SK-N-SH (cell line): ENCODE measurements at places on chromosomes 2 and 18. TPM values are rescaled to one million over a fixed set of nuclear protein-coding genes. Genes with fewer than 3 reads are reported as not detected.

DNA sequence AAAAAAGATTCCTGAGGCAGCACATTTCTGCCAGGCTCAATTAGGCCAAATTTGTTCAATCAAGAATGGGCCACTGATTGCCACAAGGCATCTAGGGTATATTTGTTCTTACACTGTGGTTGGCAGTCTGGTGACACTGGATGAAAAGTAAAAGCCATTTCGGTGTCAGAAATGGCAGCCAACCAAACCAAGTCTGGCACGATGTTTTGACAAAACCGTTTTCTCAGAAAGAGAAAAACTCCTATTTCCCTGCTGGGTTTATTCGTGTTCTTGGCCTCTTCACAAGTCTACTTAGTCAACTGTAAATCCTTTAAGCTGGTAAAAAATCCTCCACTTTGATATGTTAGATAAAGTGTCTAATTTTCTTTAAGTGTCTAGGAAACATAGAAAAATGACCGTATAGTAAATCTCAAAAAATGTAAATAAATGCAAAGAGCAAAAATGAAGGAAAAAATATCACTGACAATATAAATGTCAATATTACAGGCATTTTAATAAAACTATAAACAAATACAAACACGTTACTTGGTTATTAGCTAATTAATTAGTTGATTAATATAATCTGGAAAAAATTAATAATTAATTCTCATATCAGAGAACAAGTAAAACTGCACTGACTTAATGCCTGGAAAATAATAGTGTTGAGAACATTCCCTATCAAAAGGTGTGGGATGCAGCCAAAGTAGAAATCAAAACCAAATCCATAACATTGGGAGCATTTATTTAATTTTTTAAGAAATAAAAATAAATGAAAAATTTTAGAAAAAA, 182.0 kb upstream of the ZNF804A start:
- H3K27me3 ChIP-seq, result no peaks in the 10 kb centered on the region
- H3K4me1 ChIP-seq, result no peaks in the 10 kb centered on the region
- no peak overlapping the region for H3K4me3 ChIP-seq
- no peak for DNase-seq

- H3K4me1 ChIP-seq, result peaks cover 2% of the 10 kb centered on the region
- no peak overlapping the region for H3K27ac ChIP-seq
- no peak overlapping the region for H3K4me3 ChIP-seq
These were observed 1036.5 kb upstream of the FANCL start for GRCh38 chr2:59277671-59278070.

GRCh38 chr2:71923887-71924533, 223.7 kb downstream of the CYP26B1 start:
- no peak overlapping the region for H3K4me3 ChIP-seq
- H3K27ac ChIP-seq, result no peak overlapping the region
- no peaks in the 10 kb centered on the region for H3K27me3 ChIP-seq
- peak; percentile 73 for DNase-seq

DNA sequence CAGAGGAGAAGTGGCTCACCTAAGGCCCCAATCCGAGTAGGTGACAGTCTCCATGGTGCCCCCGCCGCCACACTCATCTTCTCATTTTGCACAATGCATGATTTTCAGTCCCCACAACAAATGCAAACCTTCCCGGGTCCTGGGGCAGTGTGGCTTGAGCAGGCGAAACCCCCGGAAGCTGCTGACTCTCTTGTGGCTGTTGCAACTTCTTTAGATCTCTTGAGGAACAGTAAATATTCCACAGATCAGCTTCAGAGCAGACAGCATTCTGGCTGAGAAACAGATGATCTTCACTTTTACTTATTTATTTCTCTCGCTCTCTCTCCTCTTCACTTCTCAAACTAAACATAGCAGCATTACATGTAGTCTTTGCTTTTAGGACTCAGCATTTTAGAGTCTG, 51.9 kb downstream of the ASAP2 start:
- DNase-seq, result no peak
- peak overlapping the region; percentile 81; the same call in 1 of the 2 replicates for H3K27ac ChIP-seq
- no peaks in the 10 kb centered on the region for H3K36me3 ChIP-seq
- no peak overlapping the region for H3K4me3 ChIP-seq
- H3K27me3 ChIP-seq, result no peaks in the 10 kb centered on the region

GRCh38 chr2:30990176-30990575, 148.1 kb downstream of the GALNT14 start:
- H3K36me3 ChIP-seq, result no peaks in the 10 kb centered on the region
- peak; percentile 42 for DNase-seq
- H3K4me1 ChIP-seq, result no peaks in the 10 kb centered on the region
- H3K27ac ChIP-seq, result peak overlapping the region; percentile 72

GRCh38 chr2:205682239-205682970, at the start of gene NRP2:
Gene NRP2 (plus strand): TSS chr2:205682501. CDS start chr2:205683291, 790 bp downstream.
- H3K27ac ChIP-seq, result peak within 1 kb of the TSS; percentile 72
- no peaks in the 10 kb centered on the region for H3K27me3 ChIP-seq
- H3K4me1 ChIP-seq, result peaks cover 45% of the 10 kb centered on the region
- peak within 1 kb of the TSS; percentile 71 for H3K4me3 ChIP-seq
- peak; percentile 86 for DNase-seq

- H3K4me1 ChIP-seq, result no peaks in the 10 kb centered on the region
- H3K36me3 ChIP-seq, result no peaks in the 10 kb centered on the region
- H3K27me3 ChIP-seq, result no peaks in the 10 kb centered on the region
- H3K4me3 ChIP-seq, result no peak overlapping the region
These were observed 37.7 kb downstream of the GBX2 start for GRCh38 chr2:236130349-236130998.

- H3K36me3 ChIP-seq, result no peaks in the 10 kb centered on the region; the same call in 1 of the 2 replicates
- no peak overlapping the region for H3K4me3 ChIP-seq
- H3K4me1 ChIP-seq, result peaks cover 6% of the 10 kb centered on the region; the same call in 1 of the 2 replicates
- no peak overlapping the region for H3K27ac ChIP-seq
These were observed 135.2 kb upstream of the NFATC1 start for GRCh38 chr18:79260510-79260909.

DNA sequence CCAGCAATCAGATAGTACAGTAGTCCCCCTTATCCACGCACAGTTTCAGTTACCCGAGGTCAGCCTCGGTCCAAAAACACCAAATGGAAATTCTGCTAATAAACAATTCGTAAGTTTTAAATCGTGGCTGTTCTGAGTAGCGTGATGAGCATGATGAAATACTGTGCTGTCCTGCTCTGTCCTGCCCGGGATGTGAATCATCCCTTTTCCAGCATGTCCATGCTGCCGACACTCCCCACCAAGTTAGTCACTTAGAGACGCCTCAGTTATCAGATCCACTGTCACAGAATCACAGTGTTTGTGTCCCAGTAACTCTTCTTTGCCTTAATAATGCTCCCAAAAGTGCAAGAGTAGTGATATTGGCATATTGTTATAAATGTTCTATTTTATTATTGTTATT, 62.1 kb downstream of the MEX3C start:
- no peak for DNase-seq
- H3K4me1 ChIP-seq, result no peaks in the 10 kb centered on the region
- no peaks in the 10 kb centered on the region for H3K36me3 ChIP-seq

DNA sequence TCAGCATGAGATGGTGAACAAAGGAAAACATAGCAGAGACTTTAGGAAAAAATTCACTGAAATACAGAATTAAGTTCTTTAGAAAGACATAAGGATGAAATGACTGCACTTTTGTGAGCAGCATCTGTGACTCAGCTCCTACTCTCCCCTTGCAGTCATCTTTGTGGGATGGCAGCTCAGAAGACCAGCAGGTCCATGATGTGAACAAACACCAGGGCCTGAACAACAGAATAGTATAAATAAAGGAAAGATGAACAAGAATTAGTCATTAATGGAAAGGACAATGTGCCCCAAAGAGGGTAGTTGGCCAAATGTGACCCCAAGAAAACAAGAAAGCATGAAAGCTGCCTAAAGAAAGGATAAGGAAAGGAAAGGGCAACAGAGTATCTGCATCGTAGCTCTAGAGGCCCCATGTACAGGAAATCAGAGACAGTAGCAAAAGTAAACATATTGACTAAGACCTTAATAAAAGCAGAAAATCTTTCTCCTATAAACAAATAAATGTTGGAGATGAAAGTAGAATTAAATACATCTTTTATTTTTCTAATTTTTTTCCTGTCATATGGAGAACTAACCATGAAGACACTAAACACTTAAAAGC, 318.0 kb downstream of the ZEB2 start:
- DNase-seq, result no peak
- no peak overlapping the region for H3K27ac ChIP-seq
- H3K4me3 ChIP-seq, result no peak overlapping the region
- H3K36me3 ChIP-seq, result no peaks in the 10 kb centered on the region

- H3K27ac ChIP-seq, result no peak overlapping the region
- H3K4me3 ChIP-seq, result no peak overlapping the region
- peaks cover 6% of the 10 kb centered on the region; the same call in 1 of the 2 replicates for H3K4me1 ChIP-seq
These were observed 11.9 kb upstream of the B3GNT7 start for GRCh38 chr2:231383416-231384108.

DNA sequence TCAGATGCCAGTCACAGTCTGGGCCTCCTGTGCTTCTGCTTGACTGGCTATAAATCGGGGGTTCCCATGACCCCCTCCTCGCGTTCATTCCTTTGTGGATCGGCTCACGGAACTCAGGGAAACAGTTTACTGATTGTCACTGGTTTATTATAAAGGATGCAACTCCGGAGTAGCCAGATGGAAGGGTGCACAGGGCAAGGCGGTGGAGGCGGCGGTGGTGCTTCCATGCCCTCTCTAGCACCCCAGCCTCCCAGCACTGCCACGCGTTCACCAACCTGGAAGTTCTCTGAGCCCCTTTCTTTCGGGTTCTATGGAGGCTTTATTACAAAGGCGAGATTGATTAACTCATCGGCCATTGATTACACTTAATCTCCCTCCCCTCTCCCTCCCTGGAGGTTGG, 15.6 kb downstream of the LPIN1 start:
- no peak overlapping the region for H3K27ac ChIP-seq
- H3K4me3 ChIP-seq, result no peak overlapping the region
- peaks cover 42% of the 10 kb centered on the region for H3K4me1 ChIP-seq
- H3K36me3 ChIP-seq, result peaks cover 32% of the 10 kb centered on the region
- no peaks in the 10 kb centered on the region for H3K27me3 ChIP-seq

DNA sequence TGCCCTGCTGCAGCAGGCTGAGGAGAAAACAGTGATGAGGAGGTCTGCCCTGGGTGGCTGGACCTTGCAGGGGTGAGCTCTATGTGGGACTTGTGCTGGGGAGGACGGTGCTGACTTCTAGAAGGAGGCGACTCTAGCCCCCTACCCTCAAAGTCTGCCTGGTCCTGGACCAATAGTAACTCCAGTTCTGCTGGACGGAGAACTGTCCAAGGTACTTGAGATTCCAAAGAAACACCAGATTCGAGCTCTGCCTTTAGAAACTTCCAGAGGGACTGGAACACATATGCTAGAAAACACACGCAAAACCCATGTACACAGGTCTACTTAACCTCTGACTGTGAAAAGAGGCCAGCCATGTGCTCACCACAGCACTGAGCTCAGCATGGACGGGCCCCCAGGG, 260.6 kb downstream of the TWIST2 start:
- H3K36me3 ChIP-seq, result peaks cover 22% of the 10 kb centered on the region; the same call in 1 of the 2 replicates
- no peaks in the 10 kb centered on the region for H3K27me3 ChIP-seq
- no peak overlapping the region for H3K4me3 ChIP-seq
- H3K27ac ChIP-seq, result no peak overlapping the region; the same call in 1 of the 2 replicates
- no peak for DNase-seq

GRCh38 chr2:24820175-24820513, 26.9 kb downstream of the CENPO start:
- no peak overlapping the region for H3K4me3 ChIP-seq
- H3K27ac ChIP-seq, result no peak overlapping the region
- H3K27me3 ChIP-seq, result no peaks in the 10 kb centered on the region

DNA sequence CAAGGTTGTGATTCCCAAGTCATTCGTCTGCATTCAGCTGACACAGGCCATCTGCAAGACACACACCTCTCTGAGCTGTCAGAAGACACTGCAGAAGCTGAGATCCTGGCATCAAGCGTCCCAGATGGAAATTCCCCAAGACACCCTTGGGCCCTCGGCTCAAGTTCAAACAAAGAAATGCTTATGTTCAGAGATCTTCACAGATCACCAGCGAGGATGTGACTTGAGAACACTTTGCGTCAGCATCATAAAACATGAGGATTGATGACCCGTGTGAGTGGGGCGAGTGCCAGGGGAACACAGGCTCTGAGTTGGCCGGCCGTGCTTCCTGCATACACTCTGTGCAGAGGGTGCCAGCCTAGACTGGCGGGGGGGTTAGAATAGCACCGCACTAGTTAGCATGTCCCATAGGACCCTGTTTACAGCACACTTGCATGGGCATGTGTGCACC, 36.8 kb downstream of the KCNIP3 start:
- no peak overlapping the region for H3K27ac ChIP-seq
- no peak overlapping the region for H3K4me3 ChIP-seq
- DNase-seq, result no peak
- peaks cover 7% of the 10 kb centered on the region; the same call in 1 of the 2 replicates for H3K27me3 ChIP-seq
- H3K36me3 ChIP-seq, result no peaks in the 10 kb centered on the region

DNA sequence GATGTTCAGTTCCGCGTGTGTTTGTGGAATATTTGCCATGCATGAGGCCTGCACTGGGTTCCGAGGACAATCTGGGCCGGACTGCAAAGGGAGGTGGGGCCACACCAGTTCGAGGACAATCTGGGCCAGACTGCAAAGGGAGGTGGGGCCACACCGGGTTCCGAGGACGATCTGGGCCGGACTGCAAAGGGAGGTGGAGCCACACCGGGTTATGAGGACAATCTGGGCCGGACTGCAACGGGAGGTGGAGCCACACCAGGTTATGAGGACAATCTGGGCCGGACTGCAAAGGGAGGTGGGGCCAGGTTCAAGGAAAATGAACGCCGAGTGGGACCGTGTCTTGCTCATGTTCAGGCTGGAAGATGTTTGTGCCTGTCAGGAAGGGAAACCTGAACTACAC, 97.8 kb upstream of the HDAC4 start:
- H3K27ac ChIP-seq, result no peak overlapping the region
- no peaks in the 10 kb centered on the region for H3K36me3 ChIP-seq
- no peak for DNase-seq
- H3K27me3 ChIP-seq, result no peaks in the 10 kb centered on the region
- no peak overlapping the region for H3K4me3 ChIP-seq

DNA sequence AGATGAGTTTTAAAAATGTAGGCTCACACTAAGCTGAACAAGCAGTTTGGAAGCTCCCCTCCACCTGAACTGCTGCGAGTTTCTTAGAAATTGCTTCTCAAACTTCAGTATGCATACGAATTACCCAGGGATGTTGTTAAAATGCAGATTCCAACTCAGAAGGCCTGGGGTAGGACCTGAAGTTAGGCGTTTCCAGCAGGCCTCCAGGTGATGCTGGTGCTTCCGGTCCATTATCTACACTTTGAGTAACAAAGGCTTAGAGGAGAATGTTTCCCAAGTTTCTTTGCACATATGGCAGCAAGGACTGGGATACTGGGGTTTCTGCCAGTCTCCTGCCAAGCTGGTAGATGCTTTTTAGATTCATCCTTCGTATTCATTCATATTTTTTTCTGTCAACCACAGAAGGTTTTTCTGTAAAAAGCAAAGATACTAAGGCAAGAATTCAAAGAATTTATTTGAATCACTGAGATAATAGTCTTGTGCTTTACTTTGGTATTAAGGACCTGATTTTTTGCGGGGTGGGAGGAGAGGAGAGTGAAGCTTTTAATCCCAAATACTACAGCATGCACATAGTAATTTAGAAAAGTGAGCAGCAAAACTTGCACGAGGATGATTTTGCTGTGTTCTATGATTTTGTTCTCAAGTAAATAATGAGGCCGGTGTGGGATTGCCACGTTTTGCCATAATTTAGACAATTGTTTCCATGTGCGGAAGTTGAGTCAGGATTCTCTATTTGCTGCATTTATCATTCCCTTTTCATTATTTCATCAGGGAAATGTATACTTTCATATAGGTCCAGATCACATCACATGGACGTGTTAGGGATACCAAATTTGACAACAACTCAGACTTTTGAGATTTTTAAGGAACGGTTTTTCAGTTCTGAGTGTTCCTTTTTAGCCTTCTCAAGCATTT, 137.6 kb upstream of the SPATS2L start:
- DNase-seq, result no peak
- no peak overlapping the region for H3K27ac ChIP-seq
- H3K4me3 ChIP-seq, result no peak overlapping the region
- no peaks in the 10 kb centered on the region for H3K27me3 ChIP-seq
- no peaks in the 10 kb centered on the region for H3K36me3 ChIP-seq
- H3K4me1 ChIP-seq, result no peaks in the 10 kb centered on the region

TRMT61B gene
- polyA plus RNA-seq, result 11.0 and 11.4 TPM in 2 replicates

AMER3 gene
- polyA plus RNA-seq, result under 0.01 and 0.03 TPM in 2 replicates

SCN1A gene
- 0.02 TPM in 1 of 2 replicates, not detected in the other for polyA plus RNA-seq
